C1 segment of cervical spinal cord (tissue), 14 donors: ENCODE measurements at places on chromosomes 5 and 9.

DNA sequence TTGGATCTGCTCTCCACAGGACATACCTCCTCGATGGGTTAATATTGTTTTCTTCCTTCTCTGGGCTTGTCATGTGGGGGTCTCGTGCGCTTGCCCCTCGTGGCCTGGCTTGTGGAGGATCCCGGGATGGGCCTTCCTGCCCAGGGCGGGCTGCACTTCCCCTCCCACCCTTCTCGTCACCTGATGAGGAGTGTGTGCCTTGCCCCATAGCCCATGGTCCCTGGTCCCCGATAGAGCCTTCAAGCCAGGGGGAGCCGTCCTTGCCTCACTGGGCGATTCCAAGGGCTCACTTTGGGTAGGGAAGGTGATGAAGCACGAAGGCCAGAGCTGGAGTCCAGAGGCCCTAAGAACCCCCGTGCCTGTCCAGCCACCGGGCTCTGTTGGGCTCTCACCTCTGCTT, 28.7 kb downstream of the DYNC2I2 start:
- no peak for DNase-seq

- no peak for DNase-seq
These were observed 50.7 kb downstream of the P4HA2 start for GRCh38 chr5:132176987-132177386.

GRCh38 chr9:112325127-112325526, 8.3 kb downstream of the PTBP3 start:
- no peak for DNase-seq

DNA sequence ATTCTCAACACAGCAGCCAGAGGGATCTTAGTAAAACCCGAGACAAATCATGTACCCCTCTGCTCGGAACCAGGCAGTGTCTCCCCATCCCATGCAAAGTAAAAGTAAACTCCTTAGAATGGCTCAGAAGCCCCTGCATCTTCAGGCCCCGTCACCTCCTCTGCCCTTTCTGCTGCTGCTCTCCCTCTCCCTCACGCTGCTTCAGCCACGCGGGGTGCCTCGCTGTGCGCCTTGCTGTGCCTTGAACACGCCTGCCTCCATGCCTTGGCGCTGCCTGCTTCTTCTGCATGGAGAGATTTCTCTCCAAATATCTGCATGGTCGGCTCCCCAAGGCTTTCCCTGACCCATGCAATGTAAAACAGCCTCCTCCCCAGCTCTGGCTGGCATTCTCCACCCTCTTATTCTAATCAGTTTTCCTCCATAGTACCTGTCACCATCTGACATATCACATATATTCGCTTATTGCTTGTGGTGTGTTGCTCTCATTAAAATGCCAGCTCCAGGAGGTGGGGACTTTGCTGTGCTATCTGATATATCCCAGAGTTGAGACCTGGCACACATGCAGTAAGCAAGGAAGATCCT, 8.0 kb downstream of the GPRIN1 start:
- no peak for DNase-seq

GRCh38 chr9:9892217-9892616, 720.6 kb downstream of the PTPRD start:
- DNase-seq = no peak

- no peak for DNase-seq
These were observed 106.5 kb upstream of the MSX2 start for GRCh38 chr5:174617910-174618309.

GRCh38 chr5:158126442-158127405, 267.8 kb upstream of the CLINT1 start:
- no peak for DNase-seq

DNA sequence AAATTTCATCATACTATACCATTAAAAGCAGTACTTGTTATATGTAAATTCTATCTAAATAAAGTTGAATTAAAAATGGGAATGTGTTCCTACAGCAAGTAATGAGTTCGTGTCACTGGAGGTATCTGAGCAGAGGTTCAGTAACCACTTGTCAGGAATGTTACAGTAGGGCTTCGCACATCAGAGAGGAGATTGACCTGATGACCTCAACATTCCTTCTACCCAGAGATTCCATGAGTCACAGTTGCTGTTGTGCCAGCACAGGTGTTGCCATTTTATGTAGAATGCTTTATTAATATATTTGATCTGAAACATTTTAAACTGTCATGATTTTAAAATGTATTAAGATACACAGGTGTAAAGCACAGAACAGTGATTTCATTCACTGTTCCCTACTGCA, 60.3 kb downstream of the STX17 start:
- no peak for DNase-seq

DNA sequence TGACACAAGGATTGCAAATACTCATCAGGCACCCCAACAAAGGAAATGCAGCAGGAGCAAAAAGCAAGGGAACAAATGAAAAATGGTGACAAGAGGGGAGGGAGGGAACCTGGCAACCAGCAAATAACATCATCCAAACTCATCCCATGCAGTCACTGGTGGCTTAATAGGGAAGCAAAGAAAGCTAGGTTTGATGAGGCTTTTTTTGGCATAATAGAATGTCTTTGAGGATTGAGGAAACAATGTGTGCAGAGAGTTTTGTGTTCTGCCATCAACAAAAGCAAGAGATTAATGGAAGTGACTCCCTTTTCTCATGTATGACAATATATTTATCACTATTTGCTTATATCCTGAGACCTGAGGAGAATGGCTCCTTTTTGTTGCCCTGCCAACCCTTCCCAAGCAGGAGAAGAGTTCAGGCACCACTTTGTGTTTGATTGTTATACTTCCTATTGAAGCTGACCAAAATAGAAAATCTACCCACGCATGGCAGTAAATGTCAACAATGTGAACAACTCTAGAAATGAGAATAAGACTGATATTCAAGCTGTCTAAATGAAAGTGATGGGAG, 375.7 kb downstream of the CAAP1 start:
- DNase-seq = no peak

- no peak for DNase-seq
These were observed 20.4 kb downstream of the XRCC4 start for GRCh38 chr5:83097689-83098231.

- DNase-seq = no peak
These were observed at the start of gene TEK for GRCh38 chr9:27108981-27109541. TSS of gene TEK (plus strand) at chr9:27109225. CDS start at chr9:27109591, 366 bp downstream.

DNA sequence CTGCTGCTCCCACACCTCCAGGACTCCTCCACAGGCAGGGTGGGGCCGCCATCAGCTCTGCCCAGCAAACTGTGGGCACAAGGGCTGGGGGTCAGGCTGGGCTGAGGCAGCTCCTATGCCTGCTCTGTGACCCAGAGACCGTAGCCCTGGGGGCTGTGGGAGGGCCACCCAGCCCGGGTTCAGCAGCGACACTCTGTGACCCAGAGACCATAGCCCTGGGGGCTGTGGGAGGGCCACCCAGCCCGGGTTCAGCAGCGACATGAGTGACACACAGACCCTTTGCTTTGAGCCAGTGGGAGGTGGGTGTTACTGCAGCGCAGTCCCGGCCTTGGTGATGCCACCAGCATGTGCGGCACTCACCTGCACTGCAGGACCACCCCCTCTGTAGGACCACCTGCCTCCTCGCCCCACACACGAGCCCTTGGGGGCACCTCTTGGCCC, 118.9 kb upstream of the LPCAT1 start:
- no peak for DNase-seq
